SK-N-MC (cell line): ENCODE measurements at places on chromosomes 2 and 18.

GRCh38 chr18:45760462-45761036, 36.6 kb downstream of the SLC14A1 start:
- no peak for DNase-seq

DNA sequence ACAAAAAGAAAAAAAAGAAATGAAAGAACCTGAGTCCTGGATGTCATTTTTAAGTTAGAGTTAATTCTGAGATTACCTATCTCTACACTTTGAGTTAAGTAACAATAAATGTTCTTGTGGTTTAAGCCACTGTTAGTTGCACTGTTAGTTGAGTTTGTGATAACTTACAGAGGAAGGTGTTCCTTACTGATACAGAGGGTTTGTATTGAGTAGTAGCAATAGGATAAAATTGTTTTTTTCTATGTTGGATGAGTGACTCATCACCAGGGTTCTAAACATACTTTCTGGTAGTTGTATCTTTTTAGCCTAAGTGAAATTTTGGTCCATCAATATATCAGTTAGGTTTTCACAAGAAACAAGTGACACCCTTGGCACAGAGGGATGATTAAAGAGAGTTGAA, 4.0 kb upstream of the LCLAT1 start:
- no peak for DNase-seq

GRCh38 chr2:164642268-164642667, 21.0 kb upstream of the GRB14 start:
- no peak for DNase-seq

DNA sequence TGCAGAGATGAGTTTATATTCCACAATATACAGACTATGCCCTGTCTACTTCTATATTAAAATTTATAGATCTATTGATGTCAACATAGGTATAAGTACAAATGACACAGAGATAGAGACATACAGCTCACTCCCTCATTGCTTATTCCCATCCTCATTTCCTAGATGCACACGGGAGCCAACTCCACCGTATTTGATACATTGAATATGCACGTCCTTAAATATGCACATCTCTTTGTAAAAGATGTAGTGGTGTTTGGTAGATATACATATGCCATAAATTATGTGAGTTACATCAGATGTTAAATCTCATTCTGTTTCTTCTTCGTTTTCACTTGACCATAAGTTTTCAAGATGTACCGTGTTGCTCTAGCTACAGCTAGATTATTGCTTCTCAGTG, 179.2 kb upstream of the RAB6C start:
- no peak for DNase-seq

- DNase-seq: no peak
Observed at GRCh38 chr18:60872434-60872833, 460.8 kb upstream of the CDH20 start.

GRCh38 chr18:23173912-23174311, 38.6 kb downstream of the CABLES1 start:
- no peak for DNase-seq

GRCh38 chr18:22558945-22559385, 141.2 kb upstream of the CTAGE1 start:
- DNase-seq: no peak

- DNase-seq: no peak
Observed at GRCh38 chr2:181262782-181263181, 194.4 kb upstream of the ITGA4 start.

DNA sequence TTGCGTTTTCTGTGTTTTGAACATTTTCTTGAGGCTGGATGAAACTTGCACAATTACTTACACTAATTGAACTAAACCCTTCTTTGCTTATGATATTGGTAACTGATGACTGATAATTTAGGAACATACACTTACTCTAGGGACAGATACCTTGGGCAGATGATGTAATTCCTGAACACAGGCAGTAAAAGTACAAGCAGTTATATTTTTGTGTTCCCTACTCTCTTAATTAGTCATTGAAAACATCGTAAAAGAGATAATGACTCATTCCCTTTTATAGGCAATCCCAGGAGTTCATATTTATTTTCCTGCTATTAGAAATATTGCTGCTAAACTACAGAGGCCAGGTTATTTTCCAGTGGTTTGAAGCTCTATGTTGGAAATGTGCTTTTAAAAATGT, 46.4 kb downstream of the CCDC85A start:
- DNase-seq: no peak

DNA sequence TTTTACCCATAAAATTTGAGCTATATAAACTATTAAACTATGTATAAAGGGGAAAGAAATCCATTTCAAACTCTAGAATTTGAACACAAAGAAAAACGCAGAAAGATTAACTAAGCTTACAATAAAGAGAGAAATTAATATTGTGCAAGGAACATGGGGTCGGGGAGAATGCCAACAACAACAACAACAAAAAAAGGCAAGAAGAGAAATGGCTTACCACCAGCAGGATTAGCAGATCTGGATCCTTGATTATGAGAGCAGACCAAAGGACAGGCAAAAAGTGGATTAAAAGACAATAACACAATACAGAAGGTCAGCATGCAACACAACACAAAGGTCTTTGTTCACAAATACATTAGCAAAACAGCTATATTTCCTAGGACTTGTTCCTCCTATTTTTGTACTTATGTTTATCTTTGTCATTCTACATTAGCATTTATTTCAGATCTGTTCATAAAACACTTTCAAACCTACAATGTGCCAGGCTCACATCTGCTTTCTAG, 103.4 kb upstream of the RNU4ATAC start:
- no peak for DNase-seq

DNA sequence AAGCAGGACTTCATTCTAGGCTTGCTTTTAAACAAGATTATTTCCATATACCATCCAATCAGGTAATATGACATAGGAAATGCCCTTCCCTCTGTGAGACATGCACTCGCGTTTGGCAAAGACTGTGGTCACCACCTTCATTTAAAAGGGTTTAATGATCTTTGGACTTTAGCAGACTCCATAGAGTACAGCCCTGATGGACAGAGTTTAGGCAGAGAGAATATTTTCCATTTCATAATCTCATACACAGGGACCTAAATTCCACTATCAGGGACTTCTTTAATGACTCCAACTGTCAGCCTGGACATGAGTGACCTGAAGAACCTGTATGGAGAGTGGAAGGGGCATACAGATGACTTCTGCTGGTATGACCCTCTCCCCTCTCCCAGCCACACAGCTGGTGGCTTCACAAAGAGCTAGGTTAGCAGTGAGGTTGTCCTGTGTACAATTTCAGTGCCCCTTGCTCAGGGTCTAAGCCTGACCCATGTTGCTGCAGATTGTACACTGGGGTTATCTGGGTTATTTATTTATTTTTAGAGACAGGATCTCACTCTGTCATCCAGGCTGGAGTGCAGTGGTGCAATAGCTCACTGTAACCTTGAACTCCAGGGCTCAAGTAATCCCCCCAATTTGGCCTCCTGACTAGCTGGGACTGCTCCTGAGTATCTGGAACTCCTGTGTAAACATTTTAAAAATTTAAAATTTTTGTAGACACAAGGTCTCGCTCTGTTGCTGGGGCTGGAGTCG, 59.2 kb downstream of the PTPRM start:
- DNase-seq: no peak

DNA sequence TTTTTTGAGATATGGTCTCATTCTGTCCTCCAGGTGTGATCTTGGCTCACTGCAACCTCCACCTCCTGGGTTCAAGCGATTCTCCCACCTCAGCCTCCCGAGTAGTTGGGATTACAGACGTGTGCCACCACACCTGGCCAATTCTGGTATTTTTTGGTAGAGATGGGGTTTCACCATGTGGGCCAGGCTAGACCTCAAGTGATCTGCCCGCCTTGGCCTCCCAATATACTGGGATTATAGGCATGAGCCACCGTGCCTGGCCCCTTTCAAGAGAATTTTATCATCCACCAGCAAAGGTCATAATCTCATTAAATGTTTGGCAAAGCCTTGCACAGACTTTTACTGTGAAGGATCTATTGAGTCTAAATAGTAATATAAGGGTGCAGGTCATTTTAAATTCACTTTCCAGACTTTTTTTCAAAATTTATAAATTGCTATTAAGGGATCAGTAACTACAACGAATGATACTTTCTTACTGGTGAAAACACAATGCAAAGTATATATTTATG, 2.5 kb downstream of the HADHA start:
- DNase-seq: no peak

GRCh38 chr2:235799281-235799680, 305.4 kb downstream of the AGAP1 start:
- no peak for DNase-seq

DNA sequence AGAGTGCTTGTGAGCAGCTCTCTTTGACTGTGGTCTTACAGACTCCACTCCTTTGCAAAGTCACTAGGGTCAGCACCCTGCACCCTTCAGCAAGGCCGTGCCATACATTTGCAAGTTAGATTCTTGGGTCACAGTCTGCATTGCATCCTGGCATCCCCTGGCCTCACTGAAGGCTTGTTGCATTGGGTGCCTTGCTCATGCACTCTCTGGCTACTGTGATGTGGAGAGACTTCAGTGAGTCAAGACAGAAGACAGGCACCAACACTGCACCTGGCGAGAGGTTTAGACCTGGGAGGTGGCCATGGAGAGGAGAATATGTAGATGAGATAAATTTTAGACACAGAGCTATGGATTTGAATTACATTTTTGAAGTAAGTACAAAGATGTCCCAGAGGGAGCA, 146.4 kb upstream of the COPS8 start:
- DNase-seq: no peak

DNA sequence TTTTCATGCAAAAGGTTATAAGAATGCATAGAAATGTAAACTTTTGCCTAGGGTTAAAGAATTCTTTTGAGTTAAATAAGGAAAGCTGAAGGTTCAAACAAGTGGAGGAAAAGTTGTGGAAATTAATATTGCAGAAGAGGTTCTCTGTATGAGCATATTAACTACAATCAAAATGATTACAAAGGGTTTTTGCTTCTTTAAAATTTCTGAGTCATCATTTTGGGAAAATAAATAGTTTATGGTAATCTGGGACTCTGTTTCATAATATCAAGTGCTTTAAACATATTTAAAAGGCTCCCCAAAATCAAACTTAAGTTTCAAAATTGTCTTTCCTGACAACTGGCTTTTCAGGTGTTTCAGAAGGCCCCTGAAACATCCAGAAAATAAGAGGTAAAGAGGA, 415.7 kb downstream of the ZNF804A start:
- no peak for DNase-seq

DNA sequence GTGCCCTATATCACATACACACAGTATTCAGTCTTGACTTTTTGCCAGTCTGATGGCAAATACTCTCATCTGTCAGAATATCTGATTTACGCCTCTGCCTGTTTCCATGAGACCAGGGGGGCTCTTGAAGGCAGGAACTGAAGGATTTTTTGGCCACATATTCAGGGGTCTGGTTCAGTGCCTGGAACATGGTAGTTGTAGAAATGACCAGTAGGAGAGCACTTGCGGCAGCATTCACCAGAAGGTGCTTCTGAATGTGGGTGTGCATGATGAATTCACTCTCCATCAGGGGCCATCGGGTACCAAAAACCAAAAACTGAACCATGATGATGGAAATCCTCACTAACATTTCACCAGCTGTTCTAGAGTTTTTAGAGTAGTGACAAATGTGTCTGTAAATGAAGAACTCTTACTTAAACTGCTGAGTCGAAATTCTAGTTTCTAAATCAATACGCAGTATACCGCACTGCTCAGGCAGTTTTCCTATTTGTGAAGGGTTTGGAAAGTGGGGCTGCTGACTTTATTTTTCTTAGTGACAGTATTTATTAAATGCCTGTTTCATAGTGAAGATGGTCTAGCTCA, 54.6 kb downstream of the MERTK start:
- DNase-seq: no peak

GRCh38 chr18:50606609-50607008, 46.7 kb downstream of the MAPK4 start:
- no peak for DNase-seq

DNA sequence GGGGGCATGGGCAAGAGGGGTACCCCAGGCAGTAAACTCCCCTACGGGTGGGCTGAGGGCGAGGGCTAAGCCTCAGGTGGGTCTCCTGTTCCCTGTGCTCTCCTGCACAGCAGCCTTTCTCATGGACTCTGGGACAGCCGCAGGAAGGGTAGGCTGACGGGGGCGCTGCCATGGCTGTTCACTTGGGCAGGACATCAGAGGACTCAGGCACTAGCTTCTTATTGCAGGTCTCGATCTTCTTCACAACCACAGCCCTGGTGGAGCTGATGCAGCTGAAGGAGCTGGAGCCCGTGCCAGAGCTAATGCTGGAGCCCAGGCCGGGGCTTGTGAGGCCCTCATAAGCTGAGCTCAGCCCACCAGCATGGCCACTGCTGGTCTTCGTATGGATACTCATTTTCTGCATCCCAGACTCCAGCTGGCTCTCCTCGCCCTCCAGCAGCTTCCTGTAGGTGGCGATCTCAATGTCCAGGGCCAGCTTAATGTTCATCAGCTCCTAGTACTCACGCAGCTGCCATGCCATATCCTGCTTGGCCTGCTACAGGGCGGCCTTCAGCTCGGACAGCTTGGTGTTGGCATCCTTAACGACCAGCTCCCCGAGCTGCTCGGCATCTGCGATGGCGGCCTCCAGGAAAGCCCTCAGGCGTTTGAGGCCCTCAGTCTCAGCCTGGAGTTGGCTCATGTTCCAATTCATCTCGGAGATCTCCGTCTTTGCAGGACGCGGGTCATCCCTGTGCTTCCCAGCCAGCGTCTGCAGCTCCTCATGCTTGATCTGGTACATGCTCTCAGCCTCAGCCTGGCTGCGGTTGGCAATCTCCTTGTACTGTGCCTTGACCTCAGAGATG, 359.8 kb upstream of the SETBP1 start:
- DNase-seq: no peak

DNA sequence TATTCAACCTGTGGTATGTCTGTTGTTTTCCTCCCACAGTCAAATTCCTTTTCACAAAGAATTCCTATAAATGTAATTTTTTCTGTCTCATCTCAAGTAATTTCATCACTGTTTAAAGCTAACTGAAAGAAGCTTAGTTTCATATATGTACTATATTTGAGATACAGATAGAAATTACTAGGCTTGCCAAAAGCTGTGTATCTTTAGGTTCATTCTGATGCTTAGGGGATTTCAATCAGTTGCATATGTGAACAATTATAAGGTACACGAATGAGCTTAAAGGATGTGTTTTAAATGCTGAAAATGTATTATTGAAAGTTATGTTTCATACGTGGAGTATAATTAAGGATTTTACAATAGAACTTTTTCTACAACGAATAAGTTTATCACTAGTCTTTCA, 59.2 kb upstream of the DSG1 start:
- no peak for DNase-seq

DNA sequence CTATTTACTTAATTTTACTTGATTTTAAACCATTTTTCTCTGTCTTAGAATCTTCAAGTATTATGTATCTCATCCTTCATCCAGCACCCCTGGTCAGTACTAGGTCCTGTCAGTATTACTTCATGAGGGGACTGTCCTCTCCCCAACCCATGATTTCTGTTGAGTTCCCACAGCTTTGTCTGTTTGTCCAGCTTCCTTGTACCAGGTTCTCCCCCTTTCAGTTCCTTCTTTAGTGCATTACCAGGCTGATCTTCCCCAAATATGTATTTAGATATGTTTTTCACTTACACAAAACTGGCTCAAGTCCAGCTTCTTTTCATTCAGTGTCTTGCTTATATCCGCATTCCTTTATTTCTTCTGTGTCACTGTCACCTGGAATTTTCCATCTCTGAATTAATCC, 13.8 kb upstream of the TTC27 start:
- DNase-seq: no peak
